ENCODE measurements at places on chromosomes 7 and 10.

DNA sequence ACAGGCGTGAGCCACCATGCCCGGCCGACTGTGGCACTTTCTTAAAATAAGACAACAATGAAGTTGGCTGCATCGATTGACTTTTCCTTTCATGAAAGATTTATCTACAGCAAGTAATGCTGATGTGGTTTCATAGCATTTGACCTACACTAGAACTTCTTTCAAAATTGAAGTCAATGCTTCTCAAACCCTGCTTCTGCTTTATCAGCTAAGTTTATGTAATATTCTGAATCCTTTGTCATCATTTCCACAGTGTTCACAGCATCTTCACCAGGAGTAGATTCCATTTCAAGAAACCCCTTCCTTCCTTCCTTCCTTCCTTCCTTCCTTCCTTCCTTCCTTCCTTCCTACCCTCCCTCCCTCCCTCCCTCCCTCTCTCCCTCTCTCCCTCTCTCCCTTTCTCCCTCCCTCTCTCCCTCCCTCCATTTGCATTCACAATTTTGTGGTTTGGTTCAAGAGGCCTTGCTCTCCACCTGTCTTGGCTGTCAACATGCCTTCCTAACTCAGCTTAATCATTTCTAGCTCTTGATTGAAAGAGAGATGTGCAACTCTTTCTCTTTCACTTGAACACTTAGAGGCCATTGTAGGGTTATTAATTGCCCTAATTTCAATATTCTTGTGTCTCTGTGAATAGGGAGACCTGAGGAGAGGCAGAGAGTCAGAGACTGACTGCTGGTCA is 52.1 kb downstream of the HDAC9 start:
- no peak for DNase-seq

GRCh38 chr10:28954211-28954610 is 276.9 kb downstream of the BAMBI start:
- no peak for DNase-seq

DNA sequence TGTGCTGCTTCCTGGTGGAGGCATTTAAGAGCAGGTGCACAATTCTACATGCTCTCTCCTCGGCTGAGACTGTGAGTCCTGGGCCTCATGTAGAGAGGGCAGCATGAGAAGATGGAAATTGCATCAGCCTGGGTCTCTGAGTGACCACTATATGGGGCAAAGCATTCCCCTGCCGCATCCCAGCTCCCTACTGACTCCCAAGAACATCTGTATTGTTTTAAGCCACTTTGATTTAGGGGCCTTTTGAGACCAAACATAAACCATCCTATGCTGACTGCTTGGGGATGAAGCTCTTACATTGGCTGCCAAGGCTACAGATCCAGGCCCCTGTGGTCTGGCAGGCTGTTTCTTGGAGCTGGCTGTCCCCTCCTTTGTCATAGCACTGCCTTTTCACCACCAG is 101.3 kb upstream of the TBX20 start:
- no peak for DNase-seq

DNA sequence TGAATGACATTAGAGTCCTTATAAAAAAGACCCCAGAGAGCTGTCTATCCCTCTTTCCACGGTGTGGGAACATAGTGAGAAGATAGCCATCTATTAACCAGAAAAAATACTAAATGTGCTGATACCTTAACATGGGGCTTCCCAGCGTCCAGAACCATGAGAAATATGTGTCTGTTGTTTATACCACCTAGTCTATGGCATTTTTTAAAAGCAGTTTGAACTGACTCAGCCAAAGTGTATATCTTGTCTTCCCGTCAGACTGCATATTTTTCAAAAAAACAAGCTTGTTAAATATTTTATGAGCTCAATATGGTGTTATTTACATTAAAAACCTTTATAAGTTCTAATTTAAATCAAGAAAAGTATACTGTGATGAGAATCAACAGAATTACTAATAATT is 255.3 kb downstream of the HGF start:
- no peak for DNase-seq

- no peak for DNase-seq
Measured at GRCh38 chr7:13028036-13028824, 340.8 kb downstream of the ARL4A start.

GRCh38 chr7:133491846-133492652 is 239.2 kb downstream of the EXOC4 start:
- DNase-seq: no peak

DNA sequence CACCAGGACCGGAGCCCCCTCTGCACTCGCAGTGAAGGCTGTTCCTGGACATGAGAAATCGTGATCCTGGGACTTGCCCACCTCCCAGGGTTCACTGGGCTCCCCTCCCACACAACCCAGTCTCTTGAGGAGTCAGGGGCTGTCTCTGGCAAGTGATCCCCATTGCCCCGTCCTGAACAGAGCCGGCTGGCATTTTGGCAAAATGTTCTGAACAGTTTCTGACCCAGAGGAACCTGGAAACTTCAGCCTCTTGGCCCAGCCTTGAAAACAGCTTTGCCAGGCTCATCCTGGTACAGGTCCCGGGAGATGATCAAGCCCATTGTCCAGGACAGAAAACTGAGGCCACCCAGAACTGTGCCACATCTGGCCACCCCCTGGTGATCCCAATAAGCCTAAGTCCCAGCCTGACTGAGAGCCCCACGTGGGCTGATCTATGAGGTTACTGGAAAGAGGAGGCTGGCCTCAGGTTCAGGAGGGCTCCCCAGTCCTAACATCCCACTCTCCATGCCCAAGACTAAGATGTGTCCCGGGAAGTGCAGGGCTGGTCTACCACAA is 115.7 kb downstream of the OAT start:
- no peak for DNase-seq

DNA sequence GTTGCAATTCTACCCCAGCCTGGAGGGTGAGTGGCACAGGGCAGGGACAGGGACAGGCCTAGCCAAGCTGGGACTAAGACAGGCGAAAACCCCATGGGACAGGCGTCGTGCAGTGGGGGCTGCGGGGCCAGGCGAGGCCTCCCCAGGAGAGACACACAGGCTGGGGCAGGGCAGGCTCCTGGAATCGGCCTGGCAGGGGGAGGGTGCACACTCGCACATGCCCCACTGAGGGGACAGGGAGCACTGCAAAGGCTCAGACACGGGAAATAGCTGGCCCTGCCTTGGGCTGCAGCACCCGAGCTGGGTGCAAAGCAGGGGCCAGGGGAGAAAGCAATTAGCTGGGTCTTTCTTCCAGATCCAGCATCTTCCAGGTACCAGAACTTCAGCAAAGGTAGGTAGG is 10.4 kb downstream of the LAT2 start:
- DNase-seq: no peak

- DNase-seq: no peak
Measured at GRCh38 chr10:44805466-44806210, 105.5 kb upstream of the TMEM72 start.

- no peak for DNase-seq
Measured at GRCh38 chr7:103704701-103705100, 258.7 kb upstream of the SLC26A5 start.

DNA sequence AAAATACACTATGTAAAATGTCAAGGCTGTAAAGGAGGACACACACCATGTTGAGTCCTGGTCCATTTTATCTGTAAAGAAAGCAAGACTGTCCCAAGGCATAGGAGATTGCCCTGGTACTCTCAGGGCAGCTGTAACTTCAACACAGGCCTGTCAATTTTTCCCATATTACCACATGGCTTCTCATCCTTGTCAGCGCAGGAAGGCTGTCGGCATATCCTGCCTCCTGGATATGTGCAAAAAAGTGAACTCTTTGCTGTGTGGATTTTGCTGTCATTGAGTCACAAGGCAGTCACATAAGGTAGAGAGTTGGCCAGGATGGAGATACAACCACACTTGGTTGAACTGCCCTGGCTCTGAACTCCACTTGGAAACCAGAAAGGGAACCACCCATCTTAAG is 8.7 kb downstream of the DUSP5 start:
- DNase-seq: no peak

DNA sequence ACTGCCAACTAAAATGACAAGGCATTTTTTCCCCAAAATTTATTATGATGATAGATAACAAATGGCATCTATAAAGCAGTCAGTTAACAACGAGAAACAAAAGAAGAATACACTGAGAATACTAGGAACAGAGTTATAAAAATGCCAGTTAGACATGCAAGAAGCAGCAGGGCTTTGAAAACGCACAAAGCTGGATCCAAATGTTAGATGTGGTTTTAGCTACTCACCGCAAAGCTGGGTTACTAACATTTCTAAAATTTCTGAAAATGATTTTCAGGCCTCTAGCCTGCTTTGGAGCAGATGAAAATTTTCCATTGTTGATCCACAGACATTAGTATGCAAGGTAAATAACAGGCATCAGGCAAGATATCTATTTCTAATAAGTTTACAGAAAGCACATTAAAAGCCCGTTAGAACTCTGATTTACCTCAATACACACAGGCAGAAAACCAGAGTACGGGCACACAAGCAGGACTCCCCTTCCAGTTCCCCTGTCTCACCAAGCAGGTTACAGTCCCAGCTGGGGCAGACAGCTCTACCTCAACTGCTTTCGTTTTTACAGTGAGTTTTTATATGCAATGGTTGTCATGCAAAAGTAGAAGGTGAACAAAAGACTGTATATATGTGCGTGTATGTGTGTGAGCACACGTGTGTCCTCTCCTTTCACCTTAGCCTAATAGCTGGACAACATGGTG is 37.9 kb downstream of the GLI3 start:
- DNase-seq: no peak

GRCh38 chr10:112490545-112490944 is 43.5 kb downstream of the VTI1A start:
- DNase-seq: no peak

- no peak for DNase-seq
Measured at GRCh38 chr7:155394413-155394812, 63.5 kb upstream of the EN2 start.

- no peak for DNase-seq
Measured at GRCh38 chr10:15712883-15713282, 6.8 kb downstream of the ITGA8 start.

DNA sequence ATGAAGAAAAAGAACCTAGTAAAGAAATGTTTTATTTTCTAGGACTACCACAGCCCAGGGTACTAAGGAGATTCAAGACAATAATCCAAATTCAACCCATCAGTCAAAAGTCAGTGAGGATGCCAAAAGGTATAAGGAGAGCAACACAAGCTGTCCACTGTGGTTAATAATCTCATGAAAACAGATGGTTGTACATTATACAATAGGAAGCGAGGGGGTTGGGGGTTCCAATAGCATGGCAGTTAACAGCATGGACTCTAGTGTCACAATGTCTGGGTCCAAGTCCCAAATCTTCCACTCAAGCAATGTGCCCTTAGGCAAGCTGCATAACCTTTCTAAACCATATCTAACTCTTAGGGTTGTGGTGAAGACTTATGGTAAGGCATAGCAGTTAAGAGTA is 35.1 kb downstream of the BRAF start:
- DNase-seq: no peak

GRCh38 chr10:12796401-12797160 is 204.9 kb downstream of the CCDC3 start:
- DNase-seq: no peak

GRCh38 chr7:87206361-87206760 is 13.2 kb downstream of the TMEM243 start:
- no peak for DNase-seq

DNA sequence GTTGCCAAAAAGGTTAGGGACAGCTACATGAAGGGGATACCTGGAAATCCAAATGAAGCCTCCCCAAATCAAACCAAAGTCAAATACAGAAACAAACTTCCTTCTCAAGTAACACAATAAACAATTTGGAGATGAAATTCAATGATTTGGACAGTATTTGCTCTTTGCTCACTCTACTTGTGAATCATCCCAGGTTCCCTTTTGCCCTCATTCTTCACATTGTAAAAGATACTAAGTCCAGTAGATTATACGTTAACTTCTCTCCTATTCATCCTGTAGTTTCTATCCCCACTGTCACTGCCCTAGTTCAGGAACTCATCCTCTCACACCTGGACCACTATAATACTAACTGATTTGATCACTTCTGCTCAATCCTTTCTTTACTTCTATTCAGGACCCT is 28.3 kb downstream of the FZD1 start:
- DNase-seq: no peak

DNA sequence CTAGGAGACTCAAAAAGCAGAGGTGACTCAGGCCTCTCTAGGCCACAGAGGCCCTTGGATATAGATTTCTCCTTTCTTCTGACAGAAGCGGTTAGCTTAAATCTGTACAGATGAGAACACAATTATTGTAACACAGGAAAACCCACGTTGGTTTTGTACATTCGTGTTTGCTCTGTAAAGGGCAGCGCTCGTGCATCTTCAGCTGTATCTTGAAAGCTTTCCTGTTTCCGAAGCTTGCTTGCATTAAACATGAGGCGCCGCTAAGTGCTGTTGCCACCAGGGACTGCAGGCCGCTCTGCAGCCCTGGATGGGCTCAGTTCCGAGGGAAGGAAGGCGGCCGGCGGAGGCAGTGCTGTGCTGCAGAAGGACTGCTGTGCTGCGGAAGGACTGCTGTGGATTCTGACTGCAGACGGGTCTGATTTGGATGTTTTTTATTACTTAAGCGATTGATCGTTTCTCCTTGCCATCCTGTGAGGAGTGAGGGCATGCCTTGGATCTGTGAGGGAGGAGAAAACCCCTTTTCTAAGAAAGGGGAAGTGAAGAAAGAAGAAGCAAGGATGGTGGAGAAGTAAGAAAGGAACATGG is 53.3 kb downstream of the FHIP2A start:
- DNase-seq: no peak

DNA sequence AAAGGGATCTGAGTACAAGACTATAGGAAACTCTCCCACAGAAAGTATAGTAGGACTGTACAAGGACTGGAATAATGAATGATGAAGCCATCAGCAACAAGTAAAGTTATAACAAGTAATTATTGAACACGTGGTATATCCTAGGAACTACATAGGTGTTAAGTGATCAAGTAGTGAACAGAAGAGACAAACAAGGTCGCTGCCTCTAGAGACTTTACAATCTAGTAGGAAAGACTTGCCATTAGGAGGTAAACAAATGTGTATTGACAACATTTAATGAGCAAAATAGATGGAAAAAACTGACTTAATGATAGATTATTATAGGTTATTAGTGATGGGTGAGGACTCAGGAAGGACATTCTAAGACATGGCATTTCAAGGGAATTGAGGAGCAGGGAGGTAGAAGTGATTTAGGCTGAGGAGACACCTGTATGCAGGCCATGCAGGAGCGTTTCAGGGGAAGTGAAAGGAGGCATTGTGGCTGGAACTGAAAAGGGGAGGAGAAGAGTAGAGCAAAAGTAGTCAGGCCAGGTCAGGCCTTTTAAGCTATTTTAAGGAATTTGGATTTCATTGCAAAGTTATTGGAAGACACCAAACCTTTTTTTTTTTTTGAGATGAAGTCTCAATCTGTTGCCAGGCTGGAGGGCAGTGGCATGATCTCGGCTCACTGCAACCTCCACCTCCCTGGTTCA is 8.5 kb upstream of the GLCCI1 start:
- DNase-seq: no peak

- DNase-seq: no peak
Measured at GRCh38 chr7:137913985-137914384, 67.2 kb upstream of the DGKI start.

GRCh38 chr7:44470135-44470479 is 20.4 kb downstream of the NUDCD3 start:
- DNase-seq: no peak

GRCh38 chr7:137579913-137580640 is 236.5 kb upstream of the PTN start:
- DNase-seq: no peak

Measured in stimulated activated CD8-positive, alpha-beta memory T cell treated with anti-CD3 and anti-CD28 coated beads, Interleukin-12 subunit alpha, Interleukin-12 subunit beta, amount 100 ng/mL, for 1 hour (primary cell).